ENCODE measurements at places on chromosomes 13 and 19. TPM values are rescaled to one million over a fixed set of nuclear protein-coding genes. Genes with fewer than 3 reads are reported as not detected.

Gene OR7A5
- total RNA-seq: not detected

Gene PSG6
- total RNA-seq: not detected

Gene NHLRC3
- 24.7 TPM for total RNA-seq

Gene UGGT2
- 0.68 TPM for total RNA-seq

Gene KCNJ14
- 1.6 TPM for total RNA-seq

Gene ZNF728
- total RNA-seq: not detected

Gene DBP
- total RNA-seq: 11.8 TPM

Gene CYP2F1
- not detected for total RNA-seq

Gene CYP2A7
- not detected for total RNA-seq

Gene GJB6
- 2.6 TPM for total RNA-seq

Gene IRGC
- not detected for total RNA-seq

Gene METTL21C
- total RNA-seq: not detected

Gene ZNF99
- total RNA-seq: not detected

Gene COQ8B
- total RNA-seq: 27.1 TPM
